Activated CD4-positive, alpha-beta T cell treated with anti-CD3 and anti-CD28 coated beads, Interleukin-10, Interleukin-2, amounts not matched to agents 100 ng/mL and 50 ng/mL, durations not matched to agents 16 hours and 8 hours (primary cell): ENCODE measurements at places on chromosomes 3 and 15.
A peak's percentile ranks its signal among the peaks of the same experiment; 100 is the strongest.

DNA sequence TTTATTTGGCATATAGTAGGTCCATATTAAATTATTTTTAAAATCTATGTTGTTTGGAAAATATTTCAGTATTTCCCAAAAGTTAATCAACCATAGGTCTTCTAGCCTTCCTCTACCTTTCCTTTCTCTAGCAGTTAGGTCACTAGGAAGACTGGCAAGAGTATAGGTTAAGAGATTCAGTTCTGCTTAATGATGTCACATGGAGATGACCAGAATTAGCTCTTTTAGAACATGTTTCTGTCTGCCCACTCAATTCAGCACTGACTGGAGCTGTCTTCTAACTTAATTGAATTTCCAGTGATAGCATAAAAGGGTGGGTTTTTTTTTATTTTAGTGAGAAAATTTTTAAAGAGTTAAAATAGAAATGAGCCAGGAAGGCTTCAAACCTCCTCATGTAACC is 23.8 kb upstream of the ZBED2 start:
- DNase-seq: no peak

DNA sequence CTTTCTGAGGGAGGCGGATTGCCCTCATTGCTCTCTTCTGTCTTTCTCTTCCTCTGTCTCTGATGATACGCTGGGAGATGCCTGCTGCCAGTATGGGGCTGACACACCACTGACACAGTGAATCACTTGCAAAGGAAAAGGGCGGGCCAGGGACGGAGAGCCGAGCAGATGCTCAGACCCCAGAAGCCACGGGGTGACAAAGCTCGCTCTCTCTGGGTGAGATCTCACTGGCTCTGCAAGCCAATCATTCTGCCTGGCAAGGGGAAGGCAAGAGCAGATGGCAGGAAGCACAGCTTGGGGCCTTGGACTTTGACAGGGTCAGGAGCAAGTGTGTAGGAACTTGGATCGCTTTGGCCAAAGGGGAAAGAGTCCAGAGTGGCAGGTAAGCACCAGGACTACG is 198.7 kb downstream of the NTRK3 start:
- no peak for DNase-seq

DNA sequence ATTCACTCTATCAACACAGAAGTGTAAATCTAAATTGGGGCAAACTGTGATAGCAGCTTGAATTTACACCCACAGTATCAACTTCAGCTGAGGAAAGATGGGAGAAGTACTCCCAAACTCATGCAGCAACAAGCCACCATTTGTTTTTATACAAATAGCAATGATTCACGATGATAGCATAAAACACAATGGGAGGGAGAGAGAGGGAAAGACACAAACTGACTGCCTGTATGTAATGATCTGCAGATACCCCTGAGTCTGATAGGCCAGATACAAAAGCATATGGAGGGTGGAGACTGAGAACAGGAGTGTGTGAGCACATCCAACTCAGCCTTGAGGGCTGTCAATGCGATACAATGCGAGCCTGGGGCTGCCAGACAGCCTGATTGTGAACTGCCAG is 79.2 kb downstream of the CNTN3 start:
- no peak for DNase-seq

GRCh38 chr15:91385311-91385710 is 285.3 kb downstream of the SV2B start:
- no peak for DNase-seq

DNA sequence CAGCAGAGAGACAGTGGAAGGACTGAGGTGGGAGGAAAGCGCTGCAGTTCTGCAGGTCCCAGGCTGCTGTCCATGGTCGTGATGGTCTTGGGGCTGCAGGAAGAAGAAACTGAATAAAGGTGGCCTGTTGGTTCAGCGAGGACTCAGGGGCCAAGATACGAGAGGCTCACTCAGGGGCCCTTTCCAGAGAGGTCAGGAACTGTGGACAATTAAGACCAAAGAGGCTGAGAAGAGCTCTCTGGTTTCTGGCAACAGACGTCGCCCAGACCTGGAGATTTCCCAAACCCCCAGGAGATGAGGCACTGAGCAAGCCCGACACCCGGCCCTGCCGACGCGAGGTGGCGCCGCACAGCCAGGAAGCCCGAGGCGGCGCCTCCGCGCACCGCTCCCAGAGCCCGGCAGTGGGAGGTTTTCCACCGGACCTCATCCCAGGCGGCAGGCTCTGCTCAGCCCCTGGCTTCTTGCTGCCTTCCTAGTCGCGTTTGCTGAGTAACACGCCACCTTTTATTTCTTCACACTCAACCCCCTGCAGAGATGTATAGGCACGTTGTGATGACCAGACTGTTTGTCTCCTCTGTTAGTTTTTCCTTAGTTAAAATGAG is 56.4 kb upstream of the ARRDC4 start:
- DNase-seq: peak; percentile 15

GRCh38 chr15:31974154-31974794 is 56.0 kb upstream of the CHRNA7 start:
- no peak for DNase-seq

- DNase-seq: peak; percentile 90
Observed at GRCh38 chr3:71087143-71088018, 496.1 kb downstream of the FOXP1 start.

DNA sequence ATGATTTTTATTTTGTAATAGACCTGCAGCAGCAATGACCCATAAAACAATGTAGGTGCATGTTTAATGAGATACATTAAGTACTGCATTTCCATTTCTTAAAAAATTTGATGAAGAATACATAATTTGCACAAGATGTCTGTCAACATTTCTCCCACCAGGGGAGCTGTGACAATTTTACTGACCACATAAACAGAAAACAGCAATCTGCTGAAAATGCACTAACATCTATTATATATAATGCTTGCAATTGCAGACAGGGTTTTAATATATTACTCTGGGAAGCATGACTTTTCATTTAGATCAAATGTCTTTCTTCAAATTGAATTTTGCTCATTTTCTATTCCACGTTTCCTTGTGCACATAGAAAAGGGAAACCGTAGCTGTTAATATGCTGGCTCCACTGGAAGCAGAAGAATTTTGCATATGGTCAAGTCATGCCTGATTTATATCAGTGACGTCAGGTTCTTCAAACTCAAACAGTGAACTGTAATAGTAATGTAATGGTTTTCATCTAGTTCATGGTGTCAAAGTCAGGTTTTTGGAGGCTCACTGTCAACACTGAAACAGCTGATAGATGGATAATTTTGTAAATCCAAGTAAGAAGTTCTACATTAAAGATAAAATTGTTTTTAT is 79.8 kb upstream of the IGF1R start:
- DNase-seq: no peak

GRCh38 chr15:89783111-89783860 is 7.2 kb downstream of the MESP2 start:
- no peak for DNase-seq

- DNase-seq: no peak
Observed at GRCh38 chr3:23824699-23825444, 19.1 kb downstream of the UBE2E1 start.
